ENCODE measurements at places on chromosomes 5 and 9.

- DNase-seq: no peak
These were observed 203.7 kb upstream of the TAS2R1 start for GRCh38 chr5:9833871-9834270.

DNA sequence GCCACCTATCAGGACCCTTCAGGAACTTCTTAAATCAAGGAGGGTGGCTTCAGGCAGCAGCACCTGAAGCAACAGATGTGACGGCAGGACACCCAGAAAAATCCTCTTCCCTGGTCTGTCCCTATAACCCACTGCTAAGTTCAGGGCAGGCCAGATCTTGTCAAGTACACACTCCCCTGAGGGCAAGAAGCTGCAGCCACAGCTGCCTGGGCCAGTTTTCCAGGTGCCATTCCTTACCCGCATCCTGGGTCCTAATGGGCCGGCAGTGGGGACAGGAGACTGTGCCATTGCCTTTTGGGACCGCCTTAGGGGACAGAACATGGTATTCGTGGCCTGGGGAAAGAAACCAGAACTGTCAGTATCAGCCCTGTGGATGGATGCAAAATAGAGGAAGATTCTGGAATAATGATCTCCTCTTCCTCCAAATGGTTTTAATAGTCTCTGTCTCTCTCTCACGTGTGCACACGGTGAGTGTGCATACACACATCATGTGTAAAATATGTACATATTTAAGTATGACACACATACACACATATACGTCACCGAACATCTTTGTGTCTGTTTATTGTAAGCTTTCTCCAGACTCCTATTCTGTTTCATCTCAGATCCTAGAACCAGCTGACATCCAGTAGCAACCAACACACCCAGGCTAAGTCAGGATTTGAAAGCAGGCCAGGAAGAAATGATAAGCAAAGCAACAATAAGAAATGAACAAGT lies 14.0 kb downstream of the ORM2 start:
- no peak for DNase-seq

- DNase-seq: no peak
These were observed 6.2 kb downstream of the IL17B start for GRCh38 chr5:149372932-149373331.

- DNase-seq: no peak
These were observed 125.2 kb upstream of the CDH18 start for GRCh38 chr5:20113031-20113715.

- DNase-seq: no peak
These were observed 71.0 kb downstream of the C5orf15 start for GRCh38 chr5:133897431-133897830.

DNA sequence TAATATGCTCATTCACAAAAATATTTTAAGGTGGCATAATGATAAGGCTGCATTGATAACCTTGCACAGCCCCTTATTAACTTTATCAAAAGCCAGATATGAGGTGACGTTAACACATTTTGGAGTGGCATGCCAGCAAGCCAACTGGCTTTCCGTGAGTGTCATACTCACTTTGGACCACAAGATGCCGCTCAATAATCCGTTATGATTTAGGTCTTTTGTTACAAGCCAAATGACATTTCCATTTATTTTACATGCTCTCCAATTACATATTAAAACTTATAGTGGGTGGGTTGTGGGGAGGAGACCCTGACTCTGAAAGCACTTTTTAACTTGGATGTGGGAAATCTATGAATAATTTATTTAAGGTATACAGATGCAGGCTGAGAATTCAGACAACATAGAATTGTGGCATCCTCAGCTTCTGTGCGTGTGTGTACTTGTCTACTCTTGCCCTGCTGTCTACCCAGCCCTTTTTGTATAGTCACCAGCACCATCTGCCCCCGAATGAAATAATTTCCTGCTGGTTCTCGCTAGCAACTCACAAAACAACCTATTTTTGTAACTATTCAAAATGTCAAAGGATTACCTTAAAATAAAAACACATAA lies 305.1 kb downstream of the PSAT1 start:
- DNase-seq: peak; percentile 30

DNA sequence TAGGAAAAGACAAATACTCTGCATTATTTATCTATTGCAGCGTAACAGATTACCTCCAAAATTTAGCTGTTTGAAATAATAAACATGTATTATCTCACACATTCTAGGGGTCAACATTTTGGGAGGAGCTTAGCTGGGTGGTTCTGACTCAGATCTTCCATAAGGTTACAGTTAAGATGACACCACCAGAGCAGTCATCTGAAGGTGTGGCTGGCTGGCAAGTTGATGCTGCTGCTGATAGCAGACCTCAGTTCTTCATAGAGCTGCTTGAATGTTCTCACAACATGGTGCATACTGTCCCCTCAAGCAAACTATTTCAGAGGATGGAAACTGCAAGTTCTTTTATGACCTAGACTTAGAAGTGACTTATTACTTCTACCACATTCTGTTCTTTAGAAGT lies 146.3 kb upstream of the FSTL4 start:
- DNase-seq: no peak

DNA sequence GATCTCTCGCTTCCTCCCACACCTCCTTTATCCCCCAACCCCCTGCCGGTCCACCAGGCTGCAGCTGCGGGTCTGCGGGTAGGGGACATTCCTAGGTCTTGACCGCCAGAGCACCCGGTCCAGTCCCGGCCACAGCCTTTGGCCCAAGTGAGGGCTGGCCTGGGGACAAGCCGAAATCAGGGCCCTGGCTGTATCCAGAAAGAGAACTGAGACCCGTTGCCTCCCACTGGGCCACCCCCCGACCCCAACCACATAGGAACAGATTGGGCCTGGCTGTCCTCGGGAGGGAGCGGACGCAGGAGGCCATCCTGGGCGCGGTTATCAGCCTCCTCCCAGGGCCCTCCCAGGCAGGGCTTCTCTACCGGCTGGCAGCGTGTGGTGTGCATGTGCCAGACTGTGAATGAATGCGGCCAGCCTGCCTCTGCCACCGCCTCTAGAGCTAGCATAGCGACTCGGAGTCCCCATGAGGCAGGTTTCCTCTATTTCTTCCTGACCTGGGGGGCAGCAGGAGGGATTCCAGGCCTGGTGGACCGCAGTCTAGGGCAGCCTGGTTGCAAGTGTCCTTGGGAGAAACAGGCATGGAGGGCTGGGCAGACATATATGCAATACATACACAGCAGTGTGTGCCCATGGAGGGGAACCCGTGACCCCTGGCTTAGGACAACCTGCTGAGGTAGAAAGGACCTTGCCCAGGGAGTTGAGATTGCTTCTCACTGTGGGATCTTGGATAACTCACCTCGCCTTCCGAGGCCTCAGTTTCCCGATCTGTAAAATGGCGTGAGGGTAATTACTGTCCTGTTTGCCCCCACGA lies 1.2 kb downstream of the N4BP3 start:
- DNase-seq: no peak

- DNase-seq: peak; percentile 71
These were observed 34.6 kb downstream of the GADD45G start for GRCh38 chr9:89639367-89639795.

- no peak for DNase-seq
These were observed 10.3 kb downstream of the MYORG start for GRCh38 chr9:34366365-34366764.

- DNase-seq: peak; percentile 77
These were observed 89.7 kb upstream of the CCNG1 start for GRCh38 chr5:163347671-163348070.

DNA sequence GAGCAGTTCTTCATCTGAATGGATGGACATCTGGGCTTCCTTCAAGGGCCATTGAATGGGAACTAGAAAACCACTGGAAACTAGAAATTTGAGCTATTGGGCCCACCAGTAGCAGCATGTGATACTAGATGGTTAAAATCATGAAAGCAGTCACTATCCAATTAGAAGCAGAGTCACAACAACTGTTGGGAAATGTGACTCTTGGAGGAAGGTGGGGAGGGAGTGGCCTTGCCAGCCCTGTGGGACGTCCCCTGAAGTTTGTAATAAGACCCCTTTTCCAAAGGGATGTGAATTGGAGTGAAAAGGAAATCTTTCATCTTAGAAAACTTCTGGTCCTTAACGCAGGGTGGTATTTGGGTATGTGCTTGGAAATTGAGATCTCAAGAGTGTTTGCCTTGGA lies 5.6 kb downstream of the RAB24 start:
- no peak for DNase-seq

DNA sequence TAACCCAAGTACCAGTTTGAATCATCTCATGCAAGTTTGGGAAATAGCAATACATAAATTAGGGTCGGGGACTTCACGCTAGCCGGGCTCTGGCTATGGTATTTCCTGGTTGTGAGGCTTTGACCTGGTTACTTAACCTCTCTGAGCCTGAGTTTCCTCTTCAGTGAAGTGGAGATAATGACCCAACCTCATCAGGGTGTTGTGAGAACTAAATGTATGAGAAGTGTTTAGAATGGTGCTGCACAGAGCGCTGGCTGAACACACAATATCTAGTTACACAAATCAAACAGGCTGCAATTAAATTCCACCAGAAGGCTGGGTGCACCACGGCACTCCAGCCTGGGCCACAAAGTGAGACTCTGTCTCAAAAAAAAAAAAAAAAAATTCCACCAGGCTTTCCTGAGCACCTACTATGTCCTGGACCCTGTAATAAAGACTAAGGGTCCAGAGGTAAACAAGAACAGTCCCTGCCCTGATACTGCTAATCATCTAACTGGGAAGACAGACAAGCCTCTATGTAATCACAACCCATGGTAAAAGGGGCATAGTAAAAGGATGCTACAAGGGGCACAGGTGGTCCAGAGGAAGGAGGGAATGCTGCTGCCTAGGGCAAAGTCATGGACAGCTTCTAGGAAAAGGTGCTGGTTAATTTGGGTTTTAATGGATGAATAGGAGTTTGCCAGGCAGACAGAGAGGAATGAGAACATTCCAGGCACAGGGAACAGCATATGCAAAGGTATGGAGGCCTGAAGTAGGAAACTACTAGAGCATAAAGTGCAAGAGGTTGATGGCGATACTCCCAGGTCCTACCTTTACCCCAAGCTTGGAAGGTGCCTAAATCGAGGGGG lies 27.7 kb downstream of the DUSP1 start:
- no peak for DNase-seq

DNA sequence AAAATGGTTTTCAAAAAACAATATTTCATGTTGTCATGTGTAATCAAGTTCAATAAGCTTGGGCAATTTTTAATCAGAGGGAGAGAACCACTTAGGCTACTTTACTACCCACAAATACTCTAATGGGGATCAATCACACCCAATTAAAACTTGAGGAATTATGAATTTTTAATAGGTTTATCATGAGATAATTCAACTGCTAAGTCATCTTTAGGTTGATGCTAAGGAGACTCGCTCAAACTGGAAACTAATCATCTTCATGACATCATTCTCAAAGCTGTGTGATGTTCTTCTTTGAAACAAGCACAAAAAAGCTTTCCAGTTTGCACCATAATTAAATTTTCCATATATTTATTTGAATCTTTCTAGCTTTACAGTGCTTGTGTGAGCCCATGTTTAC lies 867.5 kb downstream of the MAT2B start:
- DNase-seq: no peak

- no peak for DNase-seq
These were observed 2.1 kb upstream of the ANXA1 start for GRCh38 chr9:73149371-73150067.

DNA sequence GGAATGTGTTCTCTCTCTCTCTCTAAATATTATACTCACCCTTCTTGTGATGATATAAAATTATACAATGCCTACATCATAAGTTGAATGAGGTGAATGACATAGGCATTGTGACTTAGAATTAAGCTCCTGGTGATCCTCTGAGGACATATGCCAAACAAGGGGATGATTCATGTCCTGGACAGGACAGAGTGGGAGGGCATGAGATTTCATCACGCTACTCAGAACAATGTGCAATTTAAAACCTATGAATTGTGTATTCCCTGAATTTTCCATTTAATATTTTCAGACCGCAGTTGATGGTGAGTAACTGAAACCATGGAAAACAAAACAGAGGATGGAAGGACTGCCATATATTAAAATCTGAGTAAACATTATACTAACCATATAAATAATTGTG lies 782.2 kb upstream of the NUDT12 start:
- no peak for DNase-seq

- no peak for DNase-seq
These were observed 46.2 kb upstream of the FABP6 start for GRCh38 chr5:160183075-160183474.

DNA sequence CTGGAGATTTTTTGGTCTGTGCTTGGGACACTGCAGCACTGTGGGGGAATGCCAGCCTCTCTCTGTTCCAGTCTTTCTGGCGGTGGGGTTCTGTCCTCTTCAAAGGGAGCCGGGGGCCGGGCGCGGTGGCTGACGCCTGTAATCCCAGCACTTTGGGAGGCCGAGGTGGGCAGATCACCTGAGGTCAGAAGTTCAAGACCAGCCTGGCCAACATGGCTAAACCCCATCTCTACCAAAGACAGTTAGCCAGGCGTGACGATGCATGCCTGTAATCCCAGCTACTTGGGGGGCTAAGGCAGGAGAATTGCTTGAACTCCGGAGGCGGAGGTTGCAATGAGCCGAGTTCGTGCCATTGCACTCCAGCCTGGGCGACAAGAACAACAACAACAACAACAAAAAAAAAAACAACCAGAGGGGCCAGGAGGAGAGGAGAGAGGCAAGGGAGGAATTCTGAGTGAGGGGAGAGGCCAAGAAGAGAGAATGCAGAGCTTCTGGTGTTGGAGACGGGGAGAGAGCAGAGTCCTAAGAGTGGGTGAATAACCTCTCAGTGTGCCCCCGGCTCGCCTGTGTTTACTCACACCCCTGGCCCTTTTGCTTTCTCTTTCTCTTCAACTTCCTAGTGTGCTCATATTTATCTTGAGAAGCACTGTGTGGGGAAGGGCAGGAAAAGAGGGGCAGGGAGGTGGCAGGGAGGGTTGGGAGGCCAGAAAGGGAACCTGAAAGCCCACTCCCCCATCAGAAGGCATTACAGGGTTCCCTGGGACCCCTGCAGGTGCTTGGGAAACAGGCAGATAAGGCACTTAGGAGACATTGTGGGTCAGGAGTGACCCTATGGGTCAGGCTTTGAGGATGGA lies 3.2 kb upstream of the SET start:
- no peak for DNase-seq

DNA sequence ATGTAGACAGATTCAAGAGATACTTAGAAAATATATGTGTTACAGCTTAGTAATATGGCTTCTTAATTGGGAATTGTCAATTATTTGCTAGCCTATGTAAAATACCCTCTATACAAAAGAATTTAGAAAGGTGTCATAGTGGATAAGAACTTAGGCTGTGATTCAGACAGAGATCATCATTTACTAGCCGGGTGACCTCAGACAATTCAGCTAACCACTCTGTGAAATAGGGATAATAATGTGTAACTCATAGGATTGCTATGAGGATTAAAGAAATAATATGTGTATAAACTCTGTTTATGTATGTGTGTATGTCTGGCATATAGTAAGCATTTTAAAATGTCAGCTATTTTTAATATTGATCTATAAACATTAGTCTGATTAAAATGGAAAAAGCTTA lies 5.9 kb upstream of the LARS1 start:
- DNase-seq: no peak

- no peak for DNase-seq
These were observed 681.8 kb downstream of the SEMA5A start for GRCh38 chr5:8864053-8864452.

- no peak for DNase-seq
These were observed 10.2 kb downstream of the NDUFAF2 start for GRCh38 chr5:60955239-60955638.

- DNase-seq: no peak
These were observed 13.1 kb downstream of the NR6A1 start for GRCh38 chr9:124758061-124758460.

Data from midbrain (tissue), 1 donor.